ENCODE measurements at places on chromosomes 16 and 17. TPM values are rescaled to one million over a fixed set of nuclear protein-coding genes. Genes with fewer than 3 reads are reported as not detected.
A peak's percentile ranks its signal among the peaks of the same experiment; 100 is the strongest.

- DNase-seq, result peak; percentile 12
Observed at GRCh38 chr16:25838724-25839186, 147.0 kb downstream of the HS3ST4 start.

GRCh38 chr17:36817483-36818048 lies 119.7 kb upstream of the LHX1 start:
- DNase-seq, result no peak

GRCh38 chr17:55411463-55411855 lies 10.2 kb downstream of the MMD start:
- DNase-seq, result no peak

DNA sequence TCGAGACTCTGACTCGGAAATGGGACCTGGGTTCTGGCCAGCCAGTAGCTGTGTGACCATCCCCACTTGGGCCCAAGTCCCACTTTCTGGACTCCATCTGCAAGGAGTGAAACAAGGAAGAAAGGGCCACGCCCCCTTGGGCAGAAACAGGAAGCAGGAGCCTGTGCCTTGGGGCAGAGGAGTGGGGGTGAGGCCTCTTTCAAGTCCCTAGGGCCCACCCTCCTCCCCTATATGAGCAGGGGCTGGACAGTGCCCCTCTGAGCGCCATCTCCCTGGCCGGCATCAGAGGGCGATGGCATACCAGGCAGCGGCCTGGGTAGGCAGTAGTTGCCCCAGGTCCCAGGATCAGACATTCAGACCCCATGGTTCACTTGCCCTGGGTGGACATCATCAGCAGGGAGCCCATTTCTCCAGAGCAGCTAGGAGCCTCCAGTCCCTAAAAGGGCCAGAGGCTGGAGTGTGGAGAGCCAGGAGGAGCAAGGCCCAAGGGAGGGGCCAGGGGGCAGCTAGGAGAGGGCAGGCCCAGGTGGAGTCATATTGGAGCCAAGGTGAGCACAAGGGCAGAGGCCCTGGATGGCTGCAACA lies 7.1 kb downstream of the BCAR1 start:
- DNase-seq, result peak; percentile 60

DNA sequence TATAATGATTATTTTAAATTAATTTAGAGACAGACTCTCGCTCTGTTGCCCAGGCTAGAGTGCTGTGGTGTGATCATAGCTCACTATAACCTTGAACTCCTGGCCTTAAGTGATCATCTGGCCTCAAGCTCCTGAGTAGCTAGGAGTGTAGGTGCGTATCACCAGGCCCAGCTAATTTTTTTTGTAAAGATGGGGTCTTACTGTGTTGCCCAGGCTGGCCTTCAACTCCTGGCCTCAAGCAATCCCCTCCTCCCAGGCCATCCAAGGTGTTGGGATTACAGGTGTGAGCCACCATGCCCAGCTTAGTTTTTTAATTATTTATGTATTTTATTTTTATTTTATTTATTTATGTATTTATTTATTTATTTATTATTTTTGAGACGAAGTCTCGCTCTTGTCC lies 17.9 kb downstream of the CTCF start:
- no peak for DNase-seq

- DNase-seq, result peak; percentile 41
Observed at GRCh38 chr16:56866955-56867830, 2.2 kb downstream of the SLC12A3 start.

- no peak for DNase-seq
Observed at GRCh38 chr17:68441070-68441770, 16.1 kb downstream of the WIPI1 start.

GRCh38 chr17:66943484-66943883 lies 21.0 kb upstream of the CACNG4 start:
- no peak for DNase-seq

GRCh38 chr16:26951950-26952349 lies 114.8 kb upstream of the C16orf82 start:
- no peak for DNase-seq

DNA sequence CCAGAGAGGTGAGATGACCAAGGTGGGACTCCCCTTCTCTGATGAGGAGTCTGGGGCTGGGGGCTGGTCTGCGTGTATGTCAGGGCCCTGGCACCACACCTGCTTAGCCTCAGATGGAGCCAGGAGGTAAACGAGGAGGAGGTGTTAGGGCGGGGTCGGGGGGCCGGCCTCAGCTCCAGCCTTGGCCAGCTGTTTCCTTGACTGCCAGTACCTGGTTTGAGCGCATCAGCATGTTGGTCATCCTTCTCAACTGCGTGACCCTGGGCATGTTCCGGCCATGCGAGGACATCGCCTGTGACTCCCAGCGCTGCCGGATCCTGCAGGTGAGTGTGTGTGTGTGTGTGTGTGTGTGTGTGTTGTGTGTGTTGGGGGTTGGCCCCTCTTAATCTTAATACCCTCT lies 8.1 kb downstream of the CACNA1G start:
- no peak for DNase-seq

- no peak for DNase-seq
Observed at GRCh38 chr16:87133112-87133850, 183.9 kb downstream of the C16orf95 start.

DNA sequence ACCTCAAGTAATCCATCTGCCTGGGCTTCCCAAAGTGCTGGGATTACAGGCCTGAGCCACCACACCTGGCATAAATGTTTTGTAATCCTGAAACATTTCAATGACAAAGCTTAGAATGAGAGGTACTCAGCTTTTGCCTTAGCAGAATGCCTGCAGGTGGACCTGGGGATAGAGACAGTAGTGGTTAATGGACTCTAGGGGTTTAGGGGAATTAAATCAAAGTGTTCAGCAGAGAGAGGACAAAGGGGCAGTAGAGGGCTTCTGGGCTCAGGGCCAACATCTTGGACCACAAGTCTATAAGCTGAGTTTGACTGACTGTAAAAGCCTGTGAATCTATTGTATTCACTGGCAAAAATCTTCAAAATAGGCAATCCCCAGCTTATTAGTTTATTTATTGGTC lies 36.0 kb upstream of the MED13 start:
- no peak for DNase-seq

DNA sequence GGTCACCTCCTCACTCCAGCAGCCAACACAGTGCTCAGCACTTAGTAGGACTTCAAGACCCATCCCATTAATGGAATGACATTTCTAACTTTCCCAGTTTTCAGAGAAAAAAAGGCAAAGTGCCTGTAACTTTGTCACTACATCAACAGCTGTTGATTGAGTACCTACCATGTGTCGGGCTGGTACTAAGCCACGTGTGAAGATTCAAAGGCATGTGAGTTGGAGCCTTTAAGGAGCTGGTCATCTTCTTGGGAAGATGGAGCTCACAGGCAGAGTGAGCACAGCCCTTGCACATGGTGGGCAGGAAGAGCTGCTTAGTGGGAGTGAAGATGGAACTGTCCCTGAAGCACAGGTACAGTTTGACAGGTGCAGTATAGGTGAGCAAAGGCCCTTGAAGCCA lies 88.6 kb downstream of the GNAO1 start:
- DNase-seq, result no peak

- peak; percentile 17 for DNase-seq
Observed at GRCh38 chr17:27473748-27474609, 17.7 kb downstream of the KSR1 start.

FBXO39 gene
- total RNA-seq, result not detected

GRCh38 chr17:80847496-80848230 lies 144.0 kb upstream of the CHMP6 start:
- DNase-seq, result no peak

DNA sequence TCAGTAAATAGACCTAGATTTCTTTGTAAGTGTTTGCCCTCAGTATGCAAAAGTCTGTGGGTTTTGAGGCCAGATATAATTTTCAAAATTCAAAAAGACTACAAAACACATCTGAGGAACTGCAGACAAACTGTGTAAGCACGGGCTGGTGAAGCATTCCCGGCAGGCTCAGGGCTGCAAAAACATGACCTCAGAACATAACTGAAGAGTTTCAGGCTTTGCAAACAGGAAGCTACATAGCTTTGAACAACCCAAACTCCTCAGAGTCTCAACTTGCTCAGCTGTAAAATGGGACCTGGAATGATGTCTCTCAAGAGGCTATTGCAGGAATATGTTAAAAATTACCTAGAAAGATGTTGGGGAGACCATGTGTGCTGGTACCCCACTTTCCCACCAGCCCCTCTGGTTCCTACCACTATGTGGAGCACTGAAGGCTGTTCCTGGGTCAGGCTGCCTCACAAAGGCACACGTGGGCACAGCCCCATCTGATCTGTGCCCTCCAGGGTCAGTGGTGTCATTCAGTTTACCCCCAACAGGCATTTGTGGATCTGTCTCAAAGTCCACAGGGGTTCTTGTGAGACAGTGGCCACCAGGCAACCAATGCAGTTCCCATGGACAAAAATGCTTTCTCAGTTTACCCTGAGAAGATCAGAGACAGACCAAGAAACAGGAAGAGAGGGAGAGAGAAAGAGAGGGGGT lies 72.9 kb downstream of the CREBBP start:
- DNase-seq, result no peak

DNA sequence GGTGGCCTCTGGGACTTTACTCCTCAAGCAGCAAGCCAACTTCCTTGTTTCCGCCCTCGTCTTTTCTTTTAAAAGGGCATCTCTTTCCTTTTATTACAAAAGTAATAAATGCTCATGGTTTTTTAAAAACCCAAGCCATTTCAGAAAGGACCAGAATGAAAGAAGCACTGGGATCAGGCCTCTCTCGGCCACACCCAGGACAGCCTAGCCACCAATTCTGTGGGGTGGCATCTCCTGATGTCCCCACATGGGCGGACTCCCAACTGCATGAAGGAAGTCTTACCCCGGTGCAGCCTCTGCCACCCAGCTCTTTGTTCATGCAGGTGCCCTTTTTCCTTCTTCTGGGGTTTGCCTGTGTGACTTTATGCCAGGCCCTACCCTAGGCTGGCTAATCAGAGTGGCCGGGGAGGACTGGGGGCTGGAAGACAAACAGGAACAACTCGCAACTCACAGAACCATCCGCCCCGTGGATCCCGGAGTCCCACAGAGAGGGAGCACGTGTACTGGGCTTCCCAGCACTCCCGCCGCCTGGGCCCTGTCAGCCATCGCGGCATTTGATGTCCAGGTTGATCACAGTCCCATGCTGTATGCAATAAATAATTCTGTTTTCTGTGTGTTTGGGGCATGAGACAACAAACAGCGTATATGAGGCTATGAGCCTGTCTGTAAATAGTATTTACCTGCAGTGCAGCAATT lies 2.6 kb upstream of the RASD1 start:
- no peak for DNase-seq

GRCh38 chr16:69941251-69942098 lies 9.7 kb upstream of the CLEC18A start:
- DNase-seq, result no peak

DNA sequence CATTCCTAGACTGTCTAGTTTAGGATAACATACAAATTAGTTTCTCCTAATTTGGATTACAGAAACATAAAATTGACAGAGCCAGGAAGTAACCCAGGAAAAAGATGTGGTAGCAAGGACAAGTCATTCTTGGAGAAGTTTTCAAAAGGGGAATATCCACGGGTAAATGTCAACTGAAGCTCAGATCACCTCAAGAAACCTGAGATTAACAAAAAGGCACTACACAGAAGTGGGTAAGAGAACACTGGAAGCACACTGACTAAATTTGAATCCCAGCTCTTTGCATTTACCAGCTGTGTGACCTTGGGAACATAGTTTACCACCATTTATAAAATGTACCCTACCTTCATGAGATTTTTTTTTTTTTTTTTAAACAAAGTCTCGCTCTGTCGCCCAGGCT lies 39.4 kb downstream of the TRAF4 start:
- DNase-seq, result no peak

- DNase-seq, result no peak
Observed at GRCh38 chr16:60640038-60640437, 1396.2 kb downstream of the CDH8 start.

- no peak for DNase-seq
Observed at GRCh38 chr17:65684631-65685030, 123.2 kb upstream of the AXIN2 start.

DNA sequence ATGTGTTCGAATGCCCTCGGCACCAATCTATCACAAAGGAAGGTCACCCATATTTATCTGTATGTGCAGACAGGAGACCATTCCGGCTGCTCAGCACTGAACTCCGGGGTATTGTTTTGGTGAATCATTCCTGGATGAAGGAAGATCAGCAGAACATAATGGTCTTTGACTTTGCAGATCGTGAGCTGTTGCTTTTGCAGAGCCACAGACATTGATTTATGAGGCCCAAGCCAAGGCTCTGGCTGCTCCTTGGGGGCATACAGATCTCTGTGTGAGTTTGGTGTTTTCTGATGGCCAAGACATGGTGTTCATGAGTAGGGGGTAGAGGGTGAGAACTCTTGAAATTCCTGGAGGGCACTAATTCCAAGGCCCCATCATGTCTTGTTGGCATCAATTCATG lies 458.8 kb upstream of the HSBP1 start:
- DNase-seq, result no peak

HSD17B1 gene
- total RNA-seq, result 0.90 TPM

DNA sequence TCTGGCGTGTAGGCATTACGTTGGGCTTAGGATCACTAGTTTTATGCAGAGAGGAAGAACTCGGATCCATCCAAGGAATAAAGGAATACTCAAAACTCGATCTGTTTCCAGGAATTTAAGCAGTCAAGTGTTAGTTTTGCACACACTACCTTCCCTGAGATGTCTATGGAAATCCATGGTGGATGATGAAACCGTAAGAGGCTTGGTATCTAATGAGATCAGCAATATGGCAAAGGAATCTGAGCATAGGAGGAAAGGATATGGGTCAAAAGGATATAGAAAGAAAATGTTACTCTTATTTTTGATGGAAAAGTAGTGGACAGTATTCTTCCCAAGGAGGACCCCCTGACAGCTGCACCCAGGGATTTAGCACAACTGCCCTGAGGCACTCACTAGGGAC lies 59.6 kb downstream of the SMG6 start:
- DNase-seq, result no peak

GRCh38 chr17:19709841-19710240 lies 6.5 kb downstream of the SLC47A2 start:
- DNase-seq, result no peak

GJD3 gene
- not detected for total RNA-seq

KRTAP17-1 gene
- not detected for total RNA-seq

GRCh38 chr17:75640556-75641119 lies 7.4 kb downstream of the SMIM5 start:
- no peak for DNase-seq

MYO15A gene
- total RNA-seq, result 3.5 TPM

DNA sequence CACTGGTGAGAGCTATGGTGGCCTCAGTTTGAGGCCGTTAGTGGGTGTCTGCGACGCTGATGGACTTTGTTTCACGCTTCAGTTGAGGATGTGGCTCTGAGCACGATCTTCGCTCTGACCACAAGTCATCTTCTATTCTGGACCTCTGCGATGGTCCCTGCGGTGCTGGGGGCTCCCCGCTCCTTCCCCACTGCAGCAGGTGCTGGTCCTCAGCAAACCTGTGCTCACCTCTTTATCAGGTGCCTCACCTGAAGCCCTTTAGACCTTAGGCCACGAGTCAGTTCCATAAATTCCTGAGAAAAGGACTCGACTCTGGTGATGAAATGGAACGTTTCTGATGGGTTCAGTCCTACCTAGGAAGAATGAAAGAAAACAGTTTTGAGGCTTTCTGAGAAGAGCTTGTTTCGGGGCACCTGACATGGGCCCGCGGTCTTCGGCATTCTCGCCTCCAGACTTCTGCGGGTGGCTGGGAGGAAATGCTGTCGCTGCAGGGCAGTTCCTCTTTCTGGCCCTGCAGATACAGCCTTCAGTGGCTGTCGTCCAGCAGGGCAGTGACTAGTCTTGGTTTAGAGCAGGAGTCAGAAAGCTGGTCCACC lies 4.7 kb downstream of the KCTD5 start:
- no peak for DNase-seq

GTF3C1 gene
- 118 TPM for total RNA-seq

RAB26 gene
- total RNA-seq, result 29.5 TPM

All from PC-9 (cell line).